ENCODE measurements at places on chromosomes 11 and 22.

GRCh38 chr11:15829312-15829711 lies 527.0 kb downstream of the SOX6 start:
- no peak for DNase-seq

- no peak for DNase-seq
Measured at GRCh38 chr11:71936825-71937224, 8.0 kb downstream of the RNF121 start.

- peak; percentile 51 for DNase-seq
Measured at GRCh38 chr22:44107340-44107739, 73.4 kb upstream of the PARVG start.

DNA sequence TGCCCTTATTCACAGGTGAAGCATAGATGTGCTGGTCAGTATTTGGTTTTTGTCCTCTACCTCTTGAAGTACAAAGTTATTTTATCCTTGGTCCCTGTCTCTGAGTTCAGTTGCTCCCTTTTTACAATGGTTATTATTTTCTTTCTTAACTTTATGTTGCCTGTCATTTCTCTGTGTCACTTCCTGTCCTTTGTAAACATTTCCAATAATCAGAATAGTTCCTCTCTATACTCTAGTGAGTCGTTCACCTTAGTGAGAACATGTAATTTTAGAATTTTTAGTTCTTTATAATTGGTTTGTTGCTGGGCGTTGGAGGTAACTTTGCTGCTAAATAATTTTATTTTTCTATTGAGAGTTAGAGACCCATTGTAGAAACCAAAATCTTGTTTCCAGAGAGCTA lies 16.0 kb downstream of the CSTPP1 start:
- DNase-seq = no peak

DNA sequence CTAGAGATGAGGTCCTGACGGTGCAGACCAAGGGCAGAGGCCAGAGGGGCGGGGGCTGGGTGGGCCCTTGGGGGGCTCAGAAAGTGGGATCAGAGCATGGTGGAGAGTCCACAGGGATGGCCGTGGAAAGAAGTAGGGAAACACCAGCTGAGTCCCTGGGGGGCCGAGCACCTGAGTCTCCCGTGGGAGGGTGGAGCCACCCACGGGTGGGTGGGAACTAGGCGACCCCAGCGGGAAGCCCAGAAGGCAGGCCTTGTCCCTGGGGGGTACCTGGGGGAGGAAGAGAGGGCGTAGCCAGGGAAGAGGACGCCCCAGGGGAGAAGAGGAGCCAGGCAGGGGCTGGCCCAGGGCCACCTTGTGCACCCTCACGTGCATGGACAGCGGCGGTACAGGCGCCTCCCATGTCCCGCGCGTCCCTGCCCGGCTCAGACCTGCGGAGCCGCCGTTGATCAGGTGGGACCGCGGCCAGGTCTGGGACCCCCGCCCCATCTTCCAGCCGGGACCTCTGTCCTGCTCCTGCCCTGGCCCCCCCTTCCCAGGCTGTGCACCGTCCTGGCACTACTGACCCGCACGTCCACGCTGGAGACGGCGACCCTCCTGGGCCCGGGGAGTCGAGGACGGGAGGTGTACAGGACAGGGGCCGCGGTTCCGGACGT lies 10.2 kb downstream of the CRELD2 start:
- no peak for DNase-seq

DNA sequence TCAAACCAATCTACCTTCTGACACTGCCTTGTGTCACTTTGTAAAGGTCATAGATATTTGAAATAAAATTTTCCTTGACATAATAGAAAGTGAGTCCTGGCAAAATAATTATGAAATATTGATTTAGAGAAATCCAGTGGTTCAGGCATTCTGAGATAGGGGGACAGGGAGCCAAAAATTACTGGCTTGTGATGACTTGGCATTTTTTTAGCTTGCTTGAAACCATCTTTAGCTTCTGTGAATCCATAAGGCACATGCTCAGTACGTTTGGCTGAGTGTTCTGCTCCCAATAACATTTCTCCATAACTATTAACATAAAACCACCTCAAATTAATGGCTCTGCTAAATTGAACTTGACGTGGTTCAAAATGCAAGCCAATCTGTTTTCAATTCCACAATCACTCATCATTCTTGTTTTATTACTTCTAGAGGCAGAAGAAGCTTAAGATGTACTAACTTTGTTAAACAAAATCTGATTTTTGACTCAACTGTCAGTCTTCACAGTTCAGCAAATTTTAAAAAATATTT lies 209.0 kb downstream of the LRRC4C start:
- no peak for DNase-seq
